ENCODE measurements at places on chromosomes 12 and 14. TPM values are rescaled to one million over a fixed set of nuclear protein-coding genes. Genes with fewer than 3 reads are reported as not detected.

- DNase-seq, result no peak
These were observed 95.4 kb downstream of the ALG10B start for GRCh38 chr12:38411946-38412345.

GRCh38 chr12:70660620-70661219 is 23.5 kb upstream of the PTPRB start:
- DNase-seq, result no peak

GRCh38 chr14:100684154-100684553 is 42.5 kb upstream of the DLK1 start:
- no peak for DNase-seq

DNA sequence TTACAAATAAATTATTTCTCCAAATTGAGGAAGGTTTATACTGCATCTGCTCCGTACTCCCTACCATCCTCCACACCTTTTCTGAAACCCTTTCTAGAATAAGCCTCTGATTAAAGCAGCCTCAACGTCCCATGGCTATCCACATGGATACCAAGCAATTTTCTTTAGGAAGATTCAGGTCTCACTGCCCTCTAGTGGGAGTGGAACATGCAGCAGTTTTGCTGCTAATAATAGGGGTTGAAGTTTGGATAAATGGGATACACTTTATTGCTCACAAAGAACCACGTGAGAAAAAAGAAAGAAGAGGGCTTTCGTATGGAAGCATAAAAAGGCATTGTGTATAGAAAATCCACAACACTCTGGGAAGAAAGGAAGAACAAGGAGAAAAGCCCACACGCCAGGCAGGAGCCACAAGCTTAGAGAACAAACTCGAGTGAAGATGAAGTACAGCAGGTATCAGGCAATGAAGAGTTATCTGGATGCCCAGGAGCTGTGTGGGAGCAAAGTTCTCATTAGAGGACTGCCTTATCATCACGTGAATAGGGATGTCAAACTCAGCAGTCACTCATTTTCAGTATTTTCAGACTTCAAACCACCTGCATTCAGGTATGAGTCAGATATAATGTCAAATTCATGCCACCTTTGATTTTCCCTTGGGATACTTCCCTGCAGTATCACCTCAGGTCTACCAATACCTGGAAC is 45.8 kb downstream of the CCER1 start:
- DNase-seq, result peak; percentile 5

DNA sequence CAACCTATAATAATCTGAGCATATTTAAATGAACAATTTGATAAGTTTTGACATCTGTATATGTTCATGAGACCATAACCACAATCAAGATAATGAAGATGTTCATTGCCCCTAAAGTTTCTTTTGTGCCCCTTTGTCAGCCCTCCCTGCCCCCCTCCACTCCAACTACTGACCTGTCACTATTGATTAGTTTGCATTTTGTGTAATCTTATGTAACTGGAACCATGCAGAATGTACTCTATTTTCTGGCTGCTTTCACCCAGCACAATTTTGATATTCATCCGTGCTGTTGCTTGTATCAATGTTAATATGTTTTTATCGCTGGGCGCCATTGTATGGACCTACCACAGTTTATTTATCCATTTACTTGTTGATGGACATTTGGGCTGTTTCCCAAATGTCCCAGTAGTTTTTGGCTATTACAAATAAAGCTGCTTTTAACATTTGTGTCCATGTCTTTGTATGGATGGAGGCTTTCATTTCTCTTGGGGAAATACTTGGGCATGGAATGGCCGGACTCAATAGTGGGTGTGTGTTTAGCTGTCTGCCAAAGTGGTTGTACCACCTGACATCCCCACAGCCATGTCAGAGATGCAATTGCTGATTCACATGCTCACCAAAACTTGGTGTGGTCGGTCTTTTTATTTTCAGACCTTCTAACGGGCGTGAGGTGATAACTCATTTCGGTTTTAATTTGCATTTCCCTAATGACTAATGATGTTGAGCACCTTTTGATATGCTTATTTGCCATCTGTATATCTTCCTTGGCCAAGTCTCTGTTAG is 38.9 kb downstream of the EML1 start:
- DNase-seq, result no peak

- DNase-seq, result no peak
These were observed 603.9 kb downstream of the FSCB start for GRCh38 chr14:43903209-43903608.

DNA sequence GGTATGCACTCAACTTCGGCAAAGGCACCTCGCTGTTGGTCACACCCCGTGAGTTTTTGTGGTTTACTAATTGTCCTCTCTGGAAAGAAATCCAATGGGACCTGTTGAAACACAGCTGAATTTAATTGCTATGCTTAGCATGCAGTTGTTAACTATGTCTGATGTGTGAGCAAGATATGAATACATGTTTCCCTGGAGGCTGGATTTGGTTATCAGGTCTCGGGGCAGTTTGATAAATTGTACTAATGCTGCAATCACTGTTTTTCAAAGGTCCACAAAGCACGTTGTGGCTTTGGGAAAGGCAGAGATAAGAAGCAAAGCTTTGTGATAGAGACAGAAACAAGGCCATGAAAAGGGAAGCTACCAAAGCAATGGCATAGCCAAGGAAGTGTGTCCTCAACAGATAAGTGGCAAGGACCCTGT is 91.3 kb downstream of the DAD1 start:
- DNase-seq, result no peak

- DNase-seq, result no peak
These were observed 35.1 kb downstream of the CCDC85C start for GRCh38 chr14:99568567-99569560.

- peak; percentile 62 for DNase-seq
These were observed 15.8 kb upstream of the ANKRD9 start for GRCh38 chr14:102525219-102525928.

DNA sequence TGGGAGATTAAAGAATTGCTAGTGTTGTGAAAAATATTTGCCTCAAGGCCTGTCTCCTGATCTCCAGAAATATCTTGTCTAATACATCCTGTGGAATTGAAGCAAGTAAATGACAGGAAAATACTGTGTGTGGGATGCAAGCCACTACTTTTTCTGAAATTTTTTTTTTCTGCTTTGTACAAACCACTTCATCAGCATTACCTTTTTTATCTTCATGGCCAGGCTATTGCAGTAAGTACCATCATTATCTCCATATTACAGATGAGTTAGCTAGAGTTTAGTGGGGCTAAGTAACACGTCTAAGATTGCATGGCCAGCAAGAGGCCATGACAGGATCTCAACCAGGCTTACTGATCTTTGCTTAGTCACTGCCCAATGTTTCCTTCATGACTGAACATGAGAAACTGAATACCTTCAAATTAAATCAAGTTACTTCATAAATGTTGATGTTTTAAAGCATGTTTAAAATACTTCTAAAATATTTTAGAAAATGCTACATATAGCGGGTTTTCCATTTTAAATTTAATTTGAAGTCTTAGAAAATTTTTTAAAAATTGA is 273.7 kb downstream of the SLC6A15 start:
- no peak for DNase-seq

GRCh38 chr12:106341086-106341877 is 16.3 kb upstream of the POLR3B start:
- no peak for DNase-seq

DNA sequence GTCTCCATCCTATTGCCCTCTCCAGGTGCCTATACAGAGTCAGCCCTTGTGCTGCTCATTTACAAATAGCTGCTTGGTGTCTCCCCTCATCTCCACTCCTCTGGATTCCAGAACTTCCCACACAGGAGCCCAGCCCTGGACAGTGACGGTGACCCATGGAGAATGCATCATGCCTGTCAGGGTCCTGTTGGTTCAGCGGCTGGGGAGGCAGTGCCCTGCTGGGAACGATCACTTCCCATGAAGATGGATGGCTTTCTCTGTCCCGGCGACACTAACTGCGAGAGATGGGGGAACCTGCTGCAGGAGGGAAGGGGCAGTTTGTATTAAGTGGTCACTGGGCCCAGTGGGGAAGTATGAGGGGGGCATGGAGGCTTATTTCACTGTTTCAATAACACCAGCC is 395.0 kb upstream of the TBX3 start:
- DNase-seq, result no peak

DNA sequence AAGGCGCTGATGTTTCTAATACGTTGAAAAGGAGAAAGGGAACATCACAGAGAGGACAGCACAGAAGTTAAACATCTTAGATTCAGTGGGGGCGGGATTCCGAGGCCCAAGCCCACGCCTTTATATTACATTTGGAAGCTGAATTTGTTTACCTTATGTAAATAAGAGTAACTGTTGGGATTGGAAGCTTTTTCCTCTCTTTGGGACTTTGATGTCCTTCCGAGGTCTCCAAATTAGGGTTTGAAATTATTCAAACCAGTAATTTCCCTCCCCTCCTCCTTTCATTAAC is 6.4 kb downstream of the FOXA1 start:
- no peak for DNase-seq

- no peak for DNase-seq
These were observed 43.9 kb upstream of the RNASE1 start for GRCh38 chr14:20846560-20846959.

DNA sequence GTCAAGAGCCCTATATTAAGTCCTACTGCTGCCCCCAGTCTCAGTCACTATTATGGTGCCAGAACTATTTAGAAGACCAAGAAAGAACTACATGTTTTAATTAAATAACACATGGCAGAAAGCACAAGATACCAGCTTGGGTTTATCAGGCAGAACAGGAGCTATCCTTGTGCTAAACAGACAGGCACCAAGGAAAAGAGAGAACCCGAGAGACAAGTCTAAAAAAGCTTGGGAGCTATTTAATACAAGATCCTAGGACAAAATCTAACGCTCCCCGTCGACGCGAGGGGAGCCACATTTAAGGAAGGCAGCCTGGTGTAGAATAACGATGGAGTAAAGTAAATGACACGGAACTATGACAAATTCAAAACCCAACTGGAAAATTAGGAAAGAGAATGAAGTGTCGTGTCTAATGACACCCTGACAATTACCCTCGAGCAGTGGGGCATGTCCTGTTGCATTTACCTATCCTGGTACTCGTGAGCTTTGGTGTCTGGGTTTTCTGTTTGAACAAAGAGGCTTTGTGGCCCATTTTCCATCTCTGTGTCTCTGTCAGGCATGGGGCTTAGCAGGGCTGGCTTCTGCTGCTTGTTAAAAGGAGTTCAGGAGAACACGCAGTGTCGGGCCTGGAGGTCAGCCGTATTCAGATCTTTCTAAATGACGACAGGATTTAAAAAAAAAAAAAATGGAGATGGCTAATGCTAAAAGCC is 140.6 kb downstream of the ETNK1 start:
- no peak for DNase-seq

DNA sequence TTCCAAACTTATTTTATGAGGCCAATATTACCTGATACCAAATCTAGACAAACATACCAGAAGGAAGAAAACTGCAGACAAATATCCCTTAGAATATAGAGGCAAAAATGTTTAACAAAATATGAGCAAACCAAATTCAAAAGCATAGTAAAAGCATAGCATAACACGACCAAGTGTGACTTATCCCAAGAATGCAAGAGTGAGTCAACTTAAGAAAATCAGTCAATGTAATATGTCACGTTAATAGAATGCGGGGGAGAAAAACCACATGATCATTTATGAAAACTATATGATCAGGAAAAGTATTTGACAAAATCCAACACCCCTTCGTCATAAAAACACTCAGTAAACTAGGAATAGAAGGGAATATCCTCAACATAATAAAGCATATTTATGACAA is 217.3 kb downstream of the ADGRD1 start:
- DNase-seq, result no peak

GRCh38 chr14:60051721-60052221 is 40.0 kb upstream of the PCNX4 start:
- DNase-seq, result peak; percentile 32

DNA sequence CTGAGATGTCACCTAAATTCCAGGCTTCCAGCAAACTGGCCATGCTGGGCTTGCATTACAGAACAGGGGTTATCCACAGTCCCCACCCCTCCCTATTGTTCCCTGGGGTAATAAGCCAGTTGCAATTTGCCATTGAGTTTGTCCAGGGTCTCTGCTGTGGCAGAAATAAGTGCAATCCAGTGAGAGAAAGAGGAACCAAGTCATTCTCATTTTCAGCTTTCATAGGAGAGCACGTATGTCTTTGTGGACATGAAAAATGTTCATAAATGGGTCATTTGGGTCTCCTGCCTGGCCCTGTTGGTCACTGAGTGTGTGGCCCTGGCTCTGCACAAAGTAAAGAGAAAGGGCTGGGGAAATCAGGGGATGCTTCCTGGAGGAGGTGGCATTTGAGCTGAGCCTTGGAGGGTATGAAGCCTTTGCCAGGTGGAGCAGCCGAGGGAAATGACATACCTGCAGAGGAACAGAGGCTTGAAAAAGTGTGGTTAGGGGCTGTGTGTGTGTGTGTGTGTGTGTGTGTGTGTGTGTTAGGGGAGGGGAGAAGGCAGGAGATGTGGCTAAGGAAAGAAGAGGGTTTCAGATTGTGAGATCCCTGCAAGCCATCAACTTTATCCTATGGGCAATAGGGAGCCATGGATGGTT is 29.3 kb downstream of the CMKLR1 start:
- no peak for DNase-seq

- peak; percentile 33 for DNase-seq
These were observed 72.2 kb downstream of the BORCS5 start for GRCh38 chr12:12428961-12429657.

- DNase-seq, result no peak
These were observed 30.4 kb upstream of the PPP2R5E start for GRCh38 chr14:63573581-63573980.

DNA sequence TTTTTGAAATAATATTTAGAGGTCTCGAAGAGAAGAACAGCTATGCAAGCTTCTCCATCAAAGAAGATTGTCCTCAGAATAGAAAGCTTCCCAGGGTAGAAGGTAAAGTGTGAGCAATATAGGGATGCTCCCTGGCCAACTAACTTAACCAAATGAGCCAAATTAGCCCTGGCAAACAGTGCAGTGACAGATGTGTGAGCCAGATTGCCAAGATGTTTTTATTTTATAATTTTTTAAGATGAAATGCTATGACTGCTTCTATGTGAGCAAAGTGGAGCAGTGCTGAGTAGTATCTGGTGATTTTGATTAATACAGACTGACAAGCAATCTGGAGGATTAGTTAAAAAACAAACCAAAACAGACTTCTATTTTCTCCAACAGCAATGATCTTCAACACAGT is 202.1 kb downstream of the NOVA1 start:
- no peak for DNase-seq

GRCh38 chr12:84411031-84411430 is 501.6 kb downstream of the SLC6A15 start:
- no peak for DNase-seq

- no peak for DNase-seq
These were observed 5.6 kb downstream of the REM2 start for GRCh38 chr14:22888662-22889061.

- DNase-seq, result peak; percentile 25
These were observed 47.4 kb downstream of the AVPR1A start for GRCh38 chr12:63103494-63104131.

- no peak for DNase-seq
These were observed 191.8 kb downstream of the DACT1 start for GRCh38 chr14:58829594-58829993.

IFNG-AS1 gene
- 0.35 TPM for total RNA-seq

GTF2A1 gene
- total RNA-seq, result 40.3 TPM

CLEC1B gene
- total RNA-seq, result not detected

SYCP3 gene
- total RNA-seq, result not detected

DIO2 gene
- not detected for total RNA-seq

PALS1 gene
- total RNA-seq, result 5.9 TPM

DBX2 gene
- not detected for total RNA-seq

SERPINA10 gene
- not detected for total RNA-seq

KRT82 gene
- total RNA-seq, result not detected

SOAT2 gene
- 0.57 TPM for total RNA-seq

ANO6 gene
- total RNA-seq, result 20.3 TPM

RXYLT1 gene
- total RNA-seq, result 15.6 TPM

POLE2 gene
- 43.0 TPM for total RNA-seq

Measured in activated CD4-positive, alpha-beta T cell treated with anti-CD3 and anti-CD28 coated beads for 36 hours (primary cell).